ENCODE measurements at places on chromosomes 3 and 15.

GRCh38 chr3:122102191-122102935 is 47.2 kb downstream of the CD86 start:
- no peak for DNase-seq

- DNase-seq: no peak
Observed at GRCh38 chr3:16258177-16258576, 6.6 kb downstream of the DPH3 start.

DNA sequence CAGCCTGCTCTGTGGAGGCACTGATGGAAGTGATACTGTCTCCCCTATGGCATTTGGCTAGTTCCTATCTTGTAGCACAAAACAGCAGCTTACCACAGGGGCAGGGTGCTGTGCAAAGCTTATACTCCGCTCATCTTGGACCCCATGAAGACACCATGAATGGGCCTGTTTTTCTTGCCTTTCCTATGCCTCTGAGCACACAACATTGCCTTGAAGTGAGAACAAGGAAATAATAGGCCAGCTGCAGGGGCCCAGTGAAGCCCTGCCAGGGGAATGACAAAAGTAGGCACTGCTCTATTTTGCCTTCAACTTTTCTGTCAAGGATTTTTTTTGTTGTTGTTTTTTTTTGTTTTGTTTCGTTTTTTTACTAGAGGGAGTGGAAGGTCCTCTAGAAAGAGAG is 110.3 kb downstream of the PDE8A start:
- DNase-seq: no peak

GRCh38 chr3:127632035-127632820 is 3.2 kb downstream of the PODXL2 start:
- no peak for DNase-seq

- DNase-seq: no peak
Observed at GRCh38 chr3:134917631-134918030, 122.6 kb downstream of the EPHB1 start.

DNA sequence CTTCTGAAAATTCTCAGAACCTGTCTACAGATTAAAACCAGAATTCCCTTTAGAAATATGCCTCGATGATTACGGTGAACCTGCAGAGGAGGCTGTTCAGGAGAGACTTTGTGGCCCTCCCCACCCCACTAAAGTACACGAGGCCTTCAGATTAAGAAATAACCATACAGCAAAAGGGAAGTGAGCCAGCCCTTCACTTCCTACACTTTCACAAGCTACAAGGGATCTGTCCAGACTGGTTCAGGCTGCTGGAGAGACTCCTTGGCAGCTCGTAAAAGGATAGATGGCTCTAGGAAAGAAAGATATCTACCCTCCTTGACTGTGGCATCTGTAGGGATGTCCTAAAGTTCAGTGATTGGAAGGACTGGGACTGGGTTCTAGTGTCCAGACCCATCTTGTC is 102.6 kb downstream of the ALDH1A2 start:
- DNase-seq: no peak

DNA sequence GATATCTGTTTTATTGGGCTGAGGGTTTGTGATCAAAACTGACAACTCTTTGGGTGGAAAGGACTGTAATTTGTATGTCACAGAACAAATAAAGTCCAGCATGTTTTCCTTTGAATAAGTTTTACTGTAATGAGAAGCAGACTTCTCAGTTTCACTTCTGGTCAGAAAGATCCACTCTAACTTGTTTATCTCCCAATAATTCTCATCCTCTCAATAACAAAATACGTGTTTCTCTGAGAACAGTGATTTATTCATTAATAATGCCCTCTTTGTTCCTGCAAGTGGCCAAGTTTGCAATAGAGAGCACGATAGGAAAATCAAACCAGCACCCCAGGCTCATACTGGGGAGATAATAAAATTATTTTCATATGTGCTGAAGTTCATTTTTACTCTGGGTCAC is 190.6 kb downstream of the CNTN3 start:
- DNase-seq: no peak

DNA sequence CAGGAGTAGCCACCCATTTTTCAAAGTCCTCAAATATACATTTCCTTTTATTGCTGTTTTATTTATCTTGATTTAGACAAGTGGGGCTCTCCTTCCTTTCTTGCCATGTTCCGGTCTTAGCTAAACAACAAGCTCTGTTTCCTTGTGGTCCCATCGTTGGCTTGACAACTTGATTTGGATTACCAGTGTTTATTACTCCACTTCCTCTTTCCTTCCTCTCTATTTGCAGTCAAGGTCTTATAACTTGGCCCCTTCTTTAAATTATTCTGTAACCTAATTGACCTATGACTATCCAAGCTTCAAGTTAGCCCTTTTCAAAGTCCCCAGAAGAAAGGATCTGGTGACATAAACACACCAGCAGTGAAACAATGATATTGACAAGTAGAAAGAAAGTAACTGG is 130.6 kb upstream of the STT3B start:
- no peak for DNase-seq

DNA sequence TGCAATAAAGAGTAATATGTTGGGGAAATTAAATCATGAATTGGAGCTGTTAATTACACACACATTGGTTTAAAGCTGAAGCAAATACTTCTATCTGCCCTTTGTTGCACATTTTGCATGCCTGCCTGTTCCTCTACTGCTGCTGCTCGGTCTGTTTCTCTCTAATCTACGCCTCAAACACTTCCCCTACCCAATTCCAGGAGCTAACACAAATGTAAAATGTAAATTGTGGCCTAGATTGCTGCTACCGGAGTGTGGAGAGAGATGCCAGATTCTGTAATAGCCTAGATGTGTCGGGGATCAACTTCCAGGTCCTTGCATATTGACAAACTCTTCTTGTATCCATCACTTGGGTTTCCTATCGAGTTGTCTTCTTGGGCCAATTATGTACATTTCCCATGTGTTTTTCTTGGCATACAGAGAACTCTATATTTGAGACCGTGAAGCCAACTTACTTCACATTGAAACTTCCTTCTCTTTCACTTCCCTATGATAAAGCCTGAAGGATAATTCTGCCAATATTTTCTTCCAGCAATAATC is 450.4 kb upstream of the NR2F2 start:
- no peak for DNase-seq

- DNase-seq: no peak
Observed at GRCh38 chr3:176167272-176167671, 1030.0 kb downstream of the TBL1XR1 start.

DNA sequence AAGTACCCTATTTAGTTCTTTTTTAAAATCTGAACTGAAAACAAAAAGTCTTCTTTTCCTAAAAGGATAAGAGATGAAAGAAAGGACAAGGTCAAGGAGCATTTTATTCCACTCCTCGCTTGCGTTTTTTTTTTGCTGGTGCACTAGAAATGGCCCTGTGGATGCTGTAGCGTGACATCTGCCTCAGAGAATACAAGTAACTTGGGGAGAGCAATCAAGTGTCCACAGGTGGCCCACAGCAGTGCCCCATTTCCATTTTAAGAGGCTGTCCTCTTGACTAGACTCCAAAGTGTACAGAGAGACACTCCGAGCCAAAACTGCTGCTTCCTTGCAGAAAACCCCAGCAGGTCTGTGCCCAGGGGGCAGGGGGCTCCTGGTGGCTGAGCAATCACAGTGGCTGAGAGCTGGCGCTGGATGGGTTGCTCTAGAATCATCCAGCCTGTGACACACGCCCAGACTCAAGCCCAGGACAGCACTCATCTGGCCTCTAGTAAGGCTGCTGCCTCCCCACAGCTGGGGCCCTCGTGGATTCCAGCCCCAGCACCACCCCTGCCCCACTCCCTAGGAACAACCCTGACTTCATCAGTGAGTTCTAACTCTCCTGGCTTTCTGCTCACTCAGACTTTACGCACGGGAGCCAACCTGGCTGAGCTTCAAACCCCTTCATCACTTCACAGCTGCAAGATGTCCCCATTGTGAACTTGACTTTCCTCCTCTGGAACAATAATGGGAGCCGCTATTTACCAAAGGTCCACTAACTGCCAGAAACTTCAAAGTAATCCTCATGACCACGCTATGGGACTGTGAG is 71.1 kb upstream of the SPATA12 start:
- DNase-seq: no peak

GRCh38 chr15:72872066-72872845 is 88.7 kb upstream of the ADPGK start:
- DNase-seq: no peak

GRCh38 chr15:85742186-85742821 is 52.4 kb downstream of the KLHL25 start:
- DNase-seq: no peak

- DNase-seq: no peak
Observed at GRCh38 chr3:158127250-158128219, 17.6 kb downstream of the RSRC1 start.

DNA sequence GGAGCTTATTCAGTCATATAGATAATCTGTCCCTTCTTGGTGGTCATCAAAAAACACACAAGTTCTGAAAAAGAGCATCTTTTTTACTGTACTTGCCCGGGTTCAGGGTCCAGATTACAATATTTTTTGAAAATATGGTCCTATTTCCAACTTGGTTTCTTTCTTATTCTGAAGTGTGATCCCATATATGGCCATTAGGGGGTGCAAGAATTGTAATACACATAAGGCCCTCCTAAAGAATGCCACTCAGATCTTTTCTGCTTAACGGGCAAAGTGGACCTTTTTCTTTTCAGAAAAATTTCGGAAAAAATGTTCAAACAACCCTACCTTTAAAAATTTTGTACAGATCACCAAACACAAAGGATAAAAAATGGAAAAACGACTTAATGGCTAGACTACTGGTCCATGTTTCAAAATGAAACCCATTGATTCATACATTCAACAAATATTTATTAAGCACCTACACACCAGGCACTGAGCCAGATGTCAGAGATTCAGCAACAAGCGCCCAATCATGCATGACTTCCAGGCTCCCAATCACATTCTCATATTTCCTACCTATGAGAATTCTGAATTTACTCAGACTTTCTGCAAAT is 102.0 kb upstream of the MYRIP start:
- DNase-seq: no peak

DNA sequence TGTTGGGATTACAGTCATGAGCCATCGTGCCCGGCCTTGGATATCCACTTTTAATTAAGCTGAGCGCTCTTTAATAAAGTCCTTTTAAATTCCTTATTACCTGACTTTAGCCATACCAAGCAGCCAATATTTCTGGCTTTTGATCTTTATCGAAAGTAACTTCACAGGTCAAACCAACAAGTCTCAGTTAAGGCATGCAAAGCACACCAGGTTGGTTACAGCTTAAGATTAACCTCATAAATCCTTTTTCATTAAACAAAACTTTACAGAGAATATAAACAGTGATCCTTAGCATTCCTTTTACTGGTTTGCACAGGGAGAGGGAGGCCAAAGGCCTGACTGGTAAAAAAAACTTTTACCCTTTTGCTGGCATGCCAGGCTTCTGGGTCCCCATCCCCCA is 17.7 kb downstream of the ZNF662 start:
- DNase-seq: no peak

- DNase-seq: no peak
Observed at GRCh38 chr3:52286777-52287110, 884 bp upstream of the GLYCTK start.

DNA sequence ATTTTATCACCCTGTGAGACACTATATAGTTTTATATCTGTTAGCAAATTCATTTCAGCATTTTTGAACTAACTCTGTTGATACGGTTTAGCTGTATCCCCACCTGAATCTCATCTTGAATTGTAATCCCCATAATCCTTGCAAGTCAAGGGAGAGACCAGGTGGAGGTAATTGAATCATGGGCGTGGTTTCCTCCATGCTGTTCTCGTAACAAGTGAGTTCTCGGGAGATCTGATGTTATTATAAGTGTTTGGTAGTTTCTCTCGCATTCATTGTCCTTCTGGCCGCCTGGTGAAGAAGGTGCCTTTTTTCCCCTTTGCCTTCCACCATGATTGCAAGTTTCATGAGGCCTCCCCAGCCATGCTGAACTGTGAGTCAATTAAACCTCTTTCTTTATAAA is 53.2 kb upstream of the TMC3 start:
- no peak for DNase-seq

- no peak for DNase-seq
Observed at GRCh38 chr15:55846116-55846707, 103.3 kb upstream of the PRTG start.

- DNase-seq: no peak
Observed at GRCh38 chr15:65783872-65784271, 8.2 kb downstream of the DENND4A start.

DNA sequence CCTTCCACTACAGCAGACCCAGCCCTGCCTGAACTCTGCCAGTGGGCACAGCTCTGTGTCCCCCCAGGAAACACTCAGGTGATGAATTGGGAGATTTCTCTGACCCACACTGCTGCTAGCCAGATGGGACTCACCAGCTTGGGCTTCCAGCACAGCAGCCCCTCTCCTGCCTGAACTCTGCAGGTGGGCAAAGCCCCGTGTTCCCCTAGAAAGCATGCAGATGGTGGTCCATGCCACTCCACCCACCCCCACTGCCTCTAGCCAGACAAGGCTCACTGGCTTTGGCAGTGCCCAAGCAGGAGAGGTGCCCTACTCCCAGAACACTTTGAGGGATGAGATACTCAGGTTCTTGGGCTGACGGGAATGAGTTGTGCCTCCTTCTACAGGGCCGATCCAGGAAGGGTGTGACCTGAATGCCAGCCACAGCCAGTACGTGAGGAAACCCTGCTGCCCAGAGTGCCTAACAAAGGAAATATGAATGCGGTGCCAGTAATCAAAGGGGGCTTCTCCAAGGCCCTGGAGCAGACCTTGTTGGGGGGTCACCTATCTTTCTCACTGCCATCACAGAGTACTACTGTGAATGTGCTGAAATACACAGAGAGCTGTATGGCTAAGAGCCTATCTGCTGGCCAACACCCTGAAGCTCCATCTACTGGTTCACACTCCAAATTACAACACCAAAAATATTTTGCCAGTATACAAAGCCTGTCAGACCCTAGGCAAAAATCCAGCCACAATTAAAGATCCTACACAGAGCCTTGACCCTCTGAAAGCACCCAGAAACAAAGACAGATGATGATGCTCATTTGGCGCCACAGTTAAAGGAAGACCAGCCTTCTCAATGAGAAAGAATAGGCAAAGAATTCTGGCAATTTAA is 61.9 kb downstream of the BTLA start:
- no peak for DNase-seq

DNA sequence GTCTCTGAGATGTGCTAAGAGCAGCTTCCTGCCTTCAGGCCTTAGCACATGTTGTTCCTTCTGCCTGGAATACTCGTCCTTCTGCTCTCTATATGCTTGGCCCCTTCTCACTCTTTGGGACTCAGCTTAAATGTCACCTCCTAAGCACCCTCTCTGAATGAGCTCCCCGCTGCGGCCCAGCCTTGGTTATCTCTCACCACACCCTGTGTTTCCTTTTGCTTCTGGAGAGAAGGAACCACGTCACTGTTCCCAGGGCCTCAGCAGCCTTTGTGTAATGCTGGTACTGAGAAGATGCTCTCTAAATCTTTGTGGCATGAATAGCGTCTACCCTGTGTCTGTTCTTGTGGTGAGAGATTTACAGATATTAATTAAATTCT is 2.2 kb downstream of the FAH start:
- no peak for DNase-seq
